ENCODE measurements at places on chromosomes 4 and X.

GRCh38 chrX:2627272-2627867, 63.7 kb upstream of the CD99 start:
- no peak for DNase-seq

GRCh38 chrX:10755439-10756334, 135.3 kb upstream of the MID1 start:
- peak; percentile 57 for DNase-seq

DNA sequence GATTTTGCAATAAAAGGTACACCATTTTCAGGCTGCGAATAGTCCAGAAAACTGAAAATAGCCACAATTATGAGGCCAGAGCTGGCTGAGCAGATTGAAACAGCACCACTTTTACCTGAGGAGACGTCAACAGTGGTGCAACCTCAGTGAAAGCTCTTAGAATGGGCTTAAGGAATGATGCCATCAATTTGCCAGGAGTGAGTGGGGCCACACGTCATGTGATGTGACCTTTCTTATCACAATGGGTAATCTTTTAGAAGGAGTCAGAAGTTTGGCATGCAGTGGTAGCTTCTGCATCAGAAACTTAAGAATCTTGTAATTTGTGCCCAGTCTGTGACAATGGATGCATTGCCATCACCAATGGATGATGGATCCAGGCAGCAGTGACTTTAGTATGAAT, 27.6 kb downstream of the ZNF81 start:
- no peak for DNase-seq

GRCh38 chrX:37580080-37580479, 8.6 kb downstream of the LANCL3 start:
- no peak for DNase-seq

- no peak for DNase-seq
Observed at GRCh38 chrX:111875881-111876280, at the start of gene TRPC5OS. Gene TRPC5OS, plus strand, starts transcription at chrX:111876181. Its CDS starts 25,669 bp downstream, at chrX:111901850.

GRCh38 chrX:17038277-17038676, 91.8 kb downstream of the REPS2 start:
- DNase-seq: no peak

DNA sequence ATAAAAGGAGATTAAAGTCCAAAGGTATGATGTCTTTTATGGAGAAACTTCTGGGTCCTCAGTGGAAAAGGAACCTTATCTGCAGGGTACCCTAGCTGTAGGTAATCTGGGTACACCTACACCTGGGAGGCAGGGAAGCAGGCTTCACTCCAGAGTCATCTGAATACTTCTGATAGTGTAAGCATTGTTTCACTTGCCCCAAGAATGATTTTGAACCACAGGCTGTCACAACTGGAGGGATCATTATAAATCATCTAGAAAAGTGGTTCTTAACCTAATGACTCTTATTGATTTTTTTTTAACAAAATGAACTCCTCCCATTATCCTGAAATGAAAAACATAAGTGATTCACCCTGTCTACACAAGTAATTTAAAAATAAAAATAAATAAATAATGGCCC, 44.0 kb upstream of the STK26 start:
- no peak for DNase-seq

- DNase-seq: no peak
Observed at GRCh38 chr4:85573270-85573669, 98.3 kb downstream of the ARHGAP24 start.

DNA sequence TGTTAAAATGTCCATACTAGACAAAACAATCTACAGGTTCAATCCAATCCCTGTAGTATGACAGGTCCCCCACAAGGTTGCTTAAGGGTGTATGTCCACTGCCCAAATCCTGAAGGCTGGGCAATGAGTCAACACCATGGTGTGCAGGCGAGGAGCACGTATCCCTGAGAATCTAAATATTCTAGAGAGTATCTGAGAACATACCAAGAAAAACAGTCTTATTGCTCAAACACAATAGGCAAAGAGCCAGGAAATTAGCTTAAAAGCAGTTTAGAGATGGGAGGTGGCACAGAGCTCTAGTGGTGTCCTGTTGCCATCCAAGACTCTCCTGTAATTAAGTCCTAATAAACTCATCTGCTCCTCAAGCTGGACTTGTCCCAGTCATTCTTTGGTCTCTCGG, 37.0 kb downstream of the RCHY1 start:
- DNase-seq: no peak

DNA sequence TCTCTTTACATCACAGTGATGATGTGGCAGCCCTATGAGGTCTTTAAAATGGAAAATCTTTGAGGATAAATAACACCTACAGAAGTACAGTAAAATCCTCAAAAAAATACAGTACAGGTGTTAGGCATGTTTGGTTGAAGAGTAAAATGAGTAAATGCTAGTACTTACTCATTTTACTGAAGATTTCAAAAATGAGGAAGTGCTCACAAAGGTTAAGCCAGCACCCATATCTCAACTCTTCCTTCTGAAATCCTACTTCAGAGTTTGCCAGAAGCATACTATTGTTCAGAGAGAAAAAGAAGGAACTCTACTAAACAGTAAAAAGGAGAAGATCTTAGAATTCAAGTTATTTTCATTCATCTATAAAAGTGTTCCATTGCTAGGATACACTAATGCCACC, 130.9 kb downstream of the CBR4 start:
- DNase-seq: peak; percentile 51

- no peak for DNase-seq
Observed at GRCh38 chr4:137531986-137532868, at the start of gene PCDH18. Gene PCDH18, minus strand, starts transcription at chr4:137532494. Its CDS starts 406 bp downstream, at chr4:137532088.

DNA sequence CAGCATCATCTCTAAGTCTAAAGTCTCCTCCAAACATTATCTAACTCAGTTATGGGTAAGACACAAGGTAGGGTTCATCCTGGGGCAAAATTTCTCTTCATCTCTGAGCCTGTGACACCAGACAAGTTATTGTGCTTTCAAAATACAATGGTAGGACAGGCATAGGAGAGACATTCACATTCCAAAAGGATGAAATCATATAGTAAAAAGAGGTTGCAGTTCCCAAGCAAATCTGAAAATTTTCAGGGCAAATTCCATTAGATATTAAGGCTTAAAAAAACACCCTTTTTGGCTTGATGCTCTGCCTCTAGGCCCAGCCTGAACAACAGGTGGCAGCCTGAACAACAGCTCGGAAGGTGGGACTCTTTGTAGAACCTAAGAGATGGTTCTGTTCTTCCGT, 448.3 kb upstream of the SLIT2 start:
- DNase-seq: no peak

DNA sequence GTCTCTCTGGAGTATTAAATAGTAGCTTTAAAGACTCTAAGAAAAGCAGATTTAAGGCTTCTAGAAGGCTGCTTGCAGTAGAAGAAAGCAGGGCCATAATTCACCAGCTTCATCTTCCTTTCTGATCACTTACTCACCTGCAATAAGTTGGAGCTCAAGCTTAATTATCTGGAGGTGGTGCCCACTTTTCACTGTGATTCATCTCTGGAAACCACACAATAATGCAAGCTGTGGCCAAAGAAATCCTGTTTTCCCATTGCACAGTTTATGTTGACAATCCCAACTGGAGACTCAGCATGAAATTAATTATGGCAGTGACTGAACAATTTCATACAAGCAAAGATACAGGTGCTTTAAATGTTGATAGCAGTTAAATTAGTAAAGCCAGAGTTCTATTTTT, 14.7 kb downstream of the CWH43 start:
- no peak for DNase-seq

DNA sequence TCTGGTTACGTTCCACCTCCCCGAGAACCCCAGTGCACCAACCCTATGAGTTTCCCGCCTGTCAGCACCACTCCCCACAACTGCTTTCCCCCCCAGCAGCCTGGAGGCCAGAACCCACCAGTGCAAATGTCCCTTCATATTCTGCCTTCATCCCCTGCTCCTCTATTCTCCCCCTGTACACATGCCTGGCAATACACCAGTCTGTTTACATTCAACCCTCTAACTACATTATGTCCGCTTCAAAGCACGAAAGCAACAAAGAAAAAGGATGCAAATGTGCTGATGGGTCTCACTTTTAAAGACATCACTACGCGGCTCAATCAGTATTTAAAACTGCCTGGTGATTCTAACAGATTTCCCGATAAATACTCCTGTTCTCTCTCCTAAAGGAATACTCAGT, 126.7 kb upstream of the SORBS2 start:
- no peak for DNase-seq

DNA sequence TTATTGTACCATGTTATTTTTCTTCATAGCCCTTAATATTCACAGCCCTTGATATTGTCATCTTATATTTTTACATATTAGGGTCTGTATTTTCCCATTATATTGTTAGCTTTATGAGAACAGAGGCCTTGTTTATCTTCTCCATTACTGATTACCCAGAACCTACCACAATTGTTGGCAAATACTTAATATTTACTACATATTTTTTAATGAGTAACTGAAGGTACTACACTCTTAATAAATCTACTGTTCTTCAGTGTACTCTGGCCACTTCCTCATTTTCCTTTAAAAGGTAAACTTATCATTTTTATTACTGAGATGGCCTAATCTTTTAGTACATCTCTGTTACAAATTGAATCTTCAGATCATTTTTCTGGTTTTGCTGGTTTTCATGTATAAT, 133.5 kb downstream of the COL4A5 start:
- no peak for DNase-seq

- DNase-seq: no peak
Observed at GRCh38 chr4:146522869-146523205, 1.1 kb upstream of the SLC10A7 start.

- no peak for DNase-seq
Observed at GRCh38 chr4:48727666-48728459, 52.2 kb downstream of the FRYL start.

GRCh38 chr4:11376571-11376970, 52.1 kb downstream of the HS3ST1 start:
- DNase-seq: no peak

- no peak for DNase-seq
Observed at GRCh38 chrX:15718283-15718970, 19.6 kb upstream of the CA5B start.

DNA sequence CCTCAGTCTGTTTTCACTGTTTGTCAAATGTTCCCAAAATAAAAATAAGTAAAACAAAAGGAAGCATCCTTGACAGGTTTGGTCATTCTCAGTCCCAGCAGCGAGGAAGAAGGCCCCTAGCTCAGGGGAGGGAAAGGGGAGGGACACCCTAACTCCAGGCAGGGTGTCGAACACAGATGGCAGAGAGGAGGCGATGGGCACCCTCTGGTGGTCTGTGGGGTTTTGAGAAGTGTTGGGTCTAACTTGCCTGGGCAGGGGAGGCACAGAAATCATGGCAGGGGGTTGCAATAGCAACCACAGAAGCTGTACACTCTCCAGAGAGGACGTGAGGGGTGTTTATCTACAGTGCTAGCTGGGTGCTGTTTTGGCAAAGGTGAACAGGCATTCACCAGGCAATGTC, 229.8 kb upstream of the SFRP2 start:
- DNase-seq: no peak

All from suppressor macrophage treated with lipopolysaccharide for 1 hour (primary cell).